ENCODE measurements at places on chromosomes 11 and 22.

- DNase-seq: no peak
Observed at GRCh38 chr11:96264364-96264763, 78.6 kb downstream of the MAML2 start.

GRCh38 chr22:49906799-49907290 is 11.4 kb downstream of the ALG12 start:
- DNase-seq: no peak

- no peak for DNase-seq
Observed at GRCh38 chr11:23551706-23552105, 691.4 kb upstream of the CCDC179 start.

DNA sequence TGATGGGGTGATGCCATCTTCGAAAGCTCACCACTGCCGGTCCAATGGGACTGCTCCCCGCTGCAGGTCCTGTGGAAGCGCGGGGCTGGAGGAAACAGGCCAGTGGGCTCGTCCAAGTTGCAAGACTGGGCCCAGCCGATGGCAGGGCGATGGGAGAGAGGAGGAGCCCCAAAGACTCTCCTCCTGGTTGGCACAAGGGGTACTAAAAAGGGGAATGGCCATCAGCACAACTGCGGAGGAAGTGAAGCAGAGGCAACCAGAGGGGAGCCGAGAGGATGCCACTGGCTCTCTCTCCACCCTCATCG is 357.1 kb downstream of the SHANK2 start:
- DNase-seq: no peak

GRCh38 chr11:122918734-122919133 is 36.2 kb downstream of the JHY start:
- DNase-seq: no peak

- no peak for DNase-seq
Observed at GRCh38 chr11:76551400-76551799, 106.6 kb downstream of the EMSY start.

DNA sequence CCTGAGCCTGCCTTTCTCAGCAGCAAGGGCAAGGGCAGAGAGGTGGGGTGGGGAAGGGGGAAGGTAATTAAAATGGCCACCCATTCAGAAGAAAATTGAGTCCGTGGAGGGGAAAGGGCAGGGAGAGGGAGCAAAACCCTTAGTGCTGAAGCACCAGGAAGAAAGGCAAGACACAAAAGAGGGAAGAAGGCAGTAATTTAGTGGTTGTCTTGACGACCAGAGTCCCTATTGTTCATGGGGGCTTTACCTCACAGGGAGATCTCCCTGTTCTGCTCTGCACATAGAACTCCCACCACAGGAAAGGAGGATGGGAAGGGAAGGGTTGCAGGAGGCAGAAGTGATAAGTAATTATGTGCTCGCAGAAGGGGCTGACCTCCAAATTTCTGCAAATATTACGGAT is 23.4 kb downstream of the SNX19 start:
- DNase-seq: peak; percentile 18

- DNase-seq: no peak
Observed at GRCh38 chr22:19680287-19680881, 33.9 kb upstream of the SEPTIN5 start.

- no peak for DNase-seq
Observed at GRCh38 chr11:9141186-9141585, 49.8 kb upstream of the SCUBE2 start.

All from HAP-1 (cell line).